RPMI7951 (cell line): ENCODE measurements at places on chromosomes 5 and 9. TPM values are rescaled to one million over a fixed set of nuclear protein-coding genes. Genes with fewer than 3 reads are reported as not detected.

DNA sequence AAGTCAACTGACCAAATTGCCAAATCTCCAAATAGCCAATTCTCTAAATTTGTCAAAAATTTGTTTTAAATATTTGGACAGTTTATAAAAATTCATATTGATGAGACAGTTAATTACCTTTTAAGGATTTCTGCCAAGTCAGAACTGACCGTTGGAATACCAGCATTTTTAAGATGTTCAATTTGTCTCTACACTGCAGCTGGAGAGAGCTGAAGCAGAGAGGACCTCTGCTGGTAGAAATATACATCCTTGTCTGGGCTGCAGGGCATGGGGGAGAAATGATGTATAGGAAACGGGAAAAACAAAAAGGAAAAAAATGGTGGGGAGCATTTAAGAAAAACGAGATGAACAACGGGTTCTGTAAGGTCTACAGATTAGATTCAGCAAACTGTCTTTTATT lies 16.8 kb downstream of the NR6A1 start:
- DNase-seq, result no peak

DNA sequence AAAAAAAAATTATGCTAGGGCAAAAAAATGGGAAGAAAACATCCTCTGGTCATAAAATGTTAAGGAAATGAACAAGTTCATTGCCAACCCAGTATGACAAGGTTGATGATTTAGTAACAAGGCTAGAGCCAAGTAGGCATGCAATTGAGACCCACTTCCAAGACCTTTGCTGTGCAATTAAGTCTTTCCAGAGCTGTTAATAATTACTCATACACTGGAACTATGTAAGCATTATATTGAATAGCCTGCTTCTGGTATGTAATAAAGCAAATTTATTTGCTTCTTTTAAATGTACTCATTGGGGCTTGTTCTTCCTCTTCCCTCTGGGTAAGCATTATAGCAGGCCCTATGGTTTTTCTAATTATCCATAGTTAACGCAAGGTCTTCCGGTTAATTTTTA lies 32.5 kb upstream of the SNAPC3 start:
- no peak for DNase-seq

The SPINK13 gene
- not detected in 2 replicates for total RNA-seq

- DNase-seq, result no peak
Measured at GRCh38 chr5:396531-396961, 46.4 kb upstream of the EXOC3 start.

GRCh38 chr5:31364881-31365636 lies 166.8 kb downstream of the DROSHA start:
- DNase-seq, result peak; percentile 50

The BAAT gene
- not detected in 2 replicates for total RNA-seq

The PCDHA9 gene
- not detected in 2 replicates for total RNA-seq
